ENCODE measurements at places on chromosomes 4 and X. TPM values are rescaled to one million over a fixed set of nuclear protein-coding genes. Genes with fewer than 3 reads are reported as not detected.

- no peak overlapping the region for H3K27ac ChIP-seq
- no peaks in the 10 kb centered on the region for H3K36me3 ChIP-seq
- no peaks in the 10 kb centered on the region for H3K4me1 ChIP-seq
- no peak overlapping the region for H3K4me3 ChIP-seq
- no peak for DNase-seq
These were observed 167.5 kb upstream of the SLC7A11 start for GRCh38 chr4:138409670-138410069.

- no peak overlapping the region for H3K4me3 ChIP-seq
- H3K4me1 ChIP-seq: no peaks in the 10 kb centered on the region
- H3K36me3 ChIP-seq: no peaks in the 10 kb centered on the region
- no peak for DNase-seq
These were observed 14.6 kb downstream of the ADGRL3 start for GRCh38 chr4:61214680-61215079.

DNA sequence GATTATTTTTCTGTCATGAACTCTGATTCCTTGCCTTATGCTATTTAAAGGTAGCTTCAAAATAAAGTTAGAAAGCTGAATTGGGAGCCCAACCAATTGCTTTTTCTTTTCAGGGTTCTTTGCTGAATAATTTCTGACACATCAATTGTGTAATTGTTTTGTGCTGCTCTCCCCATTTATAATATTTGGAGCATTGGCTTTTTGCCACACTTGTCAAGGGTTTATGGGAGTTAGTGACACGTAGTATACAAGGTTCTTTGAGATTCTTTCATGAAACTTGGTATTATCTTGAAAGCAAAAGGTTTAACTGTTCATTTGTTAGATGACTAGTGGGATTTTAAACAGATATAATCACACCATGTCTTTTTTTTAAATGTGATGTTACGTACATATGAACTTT lies 80.9 kb downstream of the POLA1 start:
- no peaks in the 10 kb centered on the region for H3K36me3 ChIP-seq
- H3K4me1 ChIP-seq: no peaks in the 10 kb centered on the region
- no peak for DNase-seq
- H3K27me3 ChIP-seq: no peaks in the 10 kb centered on the region
- no peak overlapping the region for H3K4me3 ChIP-seq

- DNase-seq: no peak
- peaks cover 7% of the 10 kb centered on the region for H3K36me3 ChIP-seq
- H3K4me1 ChIP-seq: peaks cover 11% of the 10 kb centered on the region
- H3K27ac ChIP-seq: no peak overlapping the region
These were observed 33.8 kb downstream of the CEP44 start for GRCh38 chr4:174317531-174317930.

- no peak overlapping the region for H3K4me3 ChIP-seq
- no peak overlapping the region for H3K27ac ChIP-seq
- H3K36me3 ChIP-seq: no peaks in the 10 kb centered on the region
- no peak for DNase-seq
These were observed 13.8 kb upstream of the PAGE5 start for GRCh38 chrX:55206162-55206941.

GRCh38 chr4:152956147-152956546 lies 20.0 kb downstream of the FHDC1 start:
- no peak for DNase-seq
- H3K36me3 ChIP-seq: peaks cover 2% of the 10 kb centered on the region
- peaks cover 18% of the 10 kb centered on the region for H3K27me3 ChIP-seq
- no peak overlapping the region for H3K4me3 ChIP-seq

- H3K36me3 ChIP-seq: peaks cover 4% of the 10 kb centered on the region
- H3K4me1 ChIP-seq: no peaks in the 10 kb centered on the region
- peaks cover 21% of the 10 kb centered on the region for H3K27me3 ChIP-seq
- no peak for DNase-seq
- no peak overlapping the region for H3K27ac ChIP-seq
- no peak overlapping the region for H3K4me3 ChIP-seq
These were observed 50.0 kb downstream of the CYTL1 start for GRCh38 chr4:4969298-4969697.

GRCh38 chr4:119026662-119027444 lies 108.8 kb upstream of the MYOZ2 start:
- peaks cover 6% of the 10 kb centered on the region for H3K36me3 ChIP-seq
- H3K27ac ChIP-seq: no peak overlapping the region
- H3K27me3 ChIP-seq: peaks cover 15% of the 10 kb centered on the region
- H3K4me1 ChIP-seq: peaks cover 2% of the 10 kb centered on the region

ADH1A gene
- total RNA-seq: not detected

RNF175 gene
- total RNA-seq: not detected

SMAD1 gene
- 1.3 TPM for total RNA-seq

PCDH19 gene
- total RNA-seq: 0.03 TPM

Data from T-helper 17 cell (primary cell).